ENCODE measurements at places on chromosomes 3 and 15.

DNA sequence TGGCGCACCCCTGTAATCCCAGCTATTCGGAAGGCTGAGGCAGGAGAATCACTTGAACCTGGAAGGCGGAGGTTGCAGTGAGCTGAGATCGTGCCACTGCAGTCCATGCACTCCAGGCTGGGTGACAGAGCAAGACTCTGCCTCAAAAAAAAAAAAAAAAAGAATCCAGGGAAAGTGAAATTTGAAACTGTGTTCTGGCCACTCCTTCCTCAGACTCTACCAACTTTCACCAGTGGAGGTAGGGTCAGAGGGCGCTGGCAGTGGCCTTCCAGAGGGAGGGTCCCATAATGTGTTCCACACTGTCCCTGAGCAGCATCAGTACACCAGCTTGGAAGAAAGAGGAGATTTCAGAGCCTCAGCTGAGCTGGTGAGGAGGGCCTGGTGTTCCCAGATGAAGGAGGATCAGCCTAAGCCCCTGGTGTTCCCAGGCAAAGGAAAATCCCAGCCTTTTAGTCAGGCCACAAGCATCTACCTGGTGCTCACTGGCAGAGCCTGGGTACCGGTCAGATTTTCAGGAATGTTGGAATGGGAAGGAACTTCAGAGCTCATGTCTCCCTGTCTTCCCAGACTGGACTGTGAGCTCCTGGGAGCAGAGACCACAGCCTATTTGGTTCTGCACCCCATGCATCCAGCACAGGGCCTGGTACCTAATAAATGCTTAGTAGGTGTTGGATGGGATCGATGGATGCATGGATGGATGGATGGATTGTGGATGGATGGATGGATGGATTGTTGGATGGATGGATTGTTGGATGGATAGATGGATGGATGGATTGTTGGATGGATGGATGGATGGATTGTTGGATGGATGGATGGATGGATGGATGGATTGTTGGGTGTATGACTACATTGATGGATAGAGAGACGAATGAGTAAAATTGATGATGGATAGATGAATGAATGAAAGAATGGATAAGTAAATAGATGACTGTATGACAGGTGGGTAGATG lies 117.9 kb downstream of the CORO2B start:
- no peak for DNase-seq

- no peak for DNase-seq
Measured at GRCh38 chr15:61032600-61033286, 196.4 kb downstream of the RORA start.

- peak; percentile 30 for DNase-seq
Measured at GRCh38 chr3:12750223-12750622, 8.8 kb downstream of the TMEM40 start.

GRCh38 chr15:93141371-93141794 lies 52.4 kb upstream of the RGMA start:
- DNase-seq = peak; percentile 10

DNA sequence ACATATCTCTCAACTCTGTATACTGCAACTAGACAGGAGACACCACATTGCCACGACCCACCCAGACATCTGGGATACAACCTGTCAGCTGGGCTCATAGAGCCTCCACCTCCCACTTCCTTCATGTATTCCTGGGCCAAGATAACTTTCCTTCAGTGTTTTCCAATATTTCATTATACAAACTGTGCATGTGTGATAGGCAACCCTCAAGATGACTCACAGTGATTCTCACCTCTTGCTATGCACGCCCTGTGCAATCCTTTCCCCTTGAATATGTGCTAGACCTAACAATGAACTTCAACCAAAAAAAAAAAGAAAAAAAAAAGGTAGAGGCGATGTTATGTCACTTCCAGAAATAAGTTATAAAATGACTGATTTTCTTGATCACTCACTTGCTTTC lies 138.0 kb upstream of the ALCAM start:
- no peak for DNase-seq

DNA sequence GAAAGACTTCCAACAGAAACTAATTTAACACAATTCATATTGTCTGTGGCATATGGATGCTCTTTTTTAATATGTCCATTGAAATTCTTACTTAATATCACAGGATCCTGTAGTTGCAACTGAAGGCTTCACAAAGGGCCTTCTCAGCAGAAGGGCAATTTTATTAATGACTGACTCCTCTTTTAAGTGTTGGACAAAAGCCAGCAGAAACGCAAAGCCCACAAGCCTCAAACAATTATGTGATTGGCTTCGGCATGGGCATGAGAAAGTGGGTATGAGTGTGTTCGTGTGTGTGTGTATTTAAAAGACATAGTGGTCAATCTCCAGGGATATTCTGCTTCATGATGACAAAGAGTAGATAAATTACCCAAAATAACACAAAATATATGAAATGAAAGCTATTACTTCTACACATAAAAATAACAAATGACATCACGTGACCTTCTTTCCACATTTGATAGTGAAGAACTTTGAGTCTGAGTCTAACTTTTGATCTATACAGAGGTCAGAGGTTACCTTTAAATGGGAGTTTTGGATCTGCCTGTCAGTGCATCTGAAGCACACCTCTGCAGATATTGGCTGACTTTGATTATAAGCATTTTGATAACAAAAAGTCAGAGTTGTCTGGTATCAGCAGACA lies 496.9 kb downstream of the CADM2 start:
- DNase-seq = no peak

DNA sequence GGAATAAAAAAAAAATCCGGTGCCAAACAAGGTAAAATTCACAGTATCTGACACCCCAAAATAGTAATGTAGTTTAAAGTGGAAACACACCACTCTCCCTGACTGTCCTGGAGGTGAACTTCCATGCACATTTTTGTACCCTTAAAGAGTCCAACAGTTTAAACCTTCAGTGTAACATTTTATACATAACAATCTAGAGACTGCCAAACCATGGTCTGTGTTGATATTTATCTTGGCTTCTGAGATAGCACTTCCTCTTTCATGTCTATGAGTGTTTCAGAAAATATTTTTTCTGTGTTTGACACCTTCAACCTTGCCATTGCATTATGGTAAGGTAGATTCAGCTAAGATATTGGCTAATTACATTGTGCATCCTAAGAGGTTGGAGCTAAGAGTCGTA lies 13.9 kb downstream of the TMEM45A start:
- DNase-seq = no peak

DNA sequence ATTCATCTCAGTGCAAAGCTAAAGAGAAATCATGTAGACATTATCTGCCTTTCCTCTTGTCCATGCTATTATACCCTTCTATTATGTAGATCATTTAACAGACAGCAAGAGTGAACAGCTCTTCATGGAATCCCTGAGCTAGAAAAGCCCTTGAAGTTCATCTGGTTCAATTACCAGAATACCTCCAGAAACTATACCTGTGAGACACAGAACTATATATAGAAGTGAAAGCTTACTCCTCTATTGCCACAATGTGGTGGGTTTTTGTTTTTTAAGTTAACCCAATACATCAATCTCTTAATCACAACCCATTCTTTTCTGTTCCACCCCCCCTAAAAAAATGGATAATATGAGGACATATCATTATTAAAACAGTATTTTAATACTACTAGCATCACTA lies 347.7 kb downstream of the PLCL2 start:
- no peak for DNase-seq

- no peak for DNase-seq
Measured at GRCh38 chr3:45021524-45022297, 4.4 kb upstream of the CLEC3B start.

- no peak for DNase-seq
Measured at GRCh38 chr3:116877968-116878367, 168.4 kb downstream of the TUSC7 start.

DNA sequence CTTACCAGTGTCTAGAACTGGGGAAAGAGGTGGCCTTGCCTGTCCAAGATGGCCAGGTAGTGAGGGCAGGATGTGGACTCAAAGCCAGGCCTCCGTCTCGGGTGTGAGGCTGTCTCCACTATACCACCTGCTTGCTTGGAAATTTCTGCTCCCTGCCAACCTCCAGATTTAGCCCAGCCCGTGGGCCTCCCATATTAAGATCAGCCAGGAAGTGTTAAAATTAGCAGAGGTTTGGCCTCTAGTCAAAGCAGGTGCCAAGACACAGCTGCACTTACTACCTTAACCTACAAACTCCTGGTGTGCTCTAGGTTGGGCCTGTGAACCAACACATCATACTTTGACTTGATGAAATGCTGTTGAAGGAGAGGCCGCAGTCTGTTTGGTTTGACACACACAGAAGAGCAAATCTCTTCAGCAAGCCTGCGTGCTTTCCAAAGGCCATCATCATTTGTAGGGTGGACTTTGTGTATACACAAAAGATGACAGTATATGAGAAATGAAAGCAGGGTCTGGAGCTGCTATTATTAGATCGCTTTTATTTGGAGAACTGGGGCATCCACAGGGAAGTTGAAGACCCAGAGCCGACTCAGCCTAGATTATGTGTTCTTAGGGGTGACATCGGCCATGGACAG lies 206.5 kb downstream of the XXYLT1 start:
- DNase-seq = no peak

GRCh38 chr3:154280161-154280560 lies 44.1 kb downstream of the DHX36 start:
- DNase-seq = no peak

- DNase-seq = no peak
Measured at GRCh38 chr3:78887547-78888011, 880.2 kb downstream of the ROBO1 start.

GRCh38 chr3:174062923-174063322 lies 665.4 kb downstream of the NLGN1 start:
- DNase-seq = no peak

Measured in germinal center (tissue), 1 donor.